NCI-H187 (cell line): ENCODE measurements at places on chromosomes 11 and 22.

DNA sequence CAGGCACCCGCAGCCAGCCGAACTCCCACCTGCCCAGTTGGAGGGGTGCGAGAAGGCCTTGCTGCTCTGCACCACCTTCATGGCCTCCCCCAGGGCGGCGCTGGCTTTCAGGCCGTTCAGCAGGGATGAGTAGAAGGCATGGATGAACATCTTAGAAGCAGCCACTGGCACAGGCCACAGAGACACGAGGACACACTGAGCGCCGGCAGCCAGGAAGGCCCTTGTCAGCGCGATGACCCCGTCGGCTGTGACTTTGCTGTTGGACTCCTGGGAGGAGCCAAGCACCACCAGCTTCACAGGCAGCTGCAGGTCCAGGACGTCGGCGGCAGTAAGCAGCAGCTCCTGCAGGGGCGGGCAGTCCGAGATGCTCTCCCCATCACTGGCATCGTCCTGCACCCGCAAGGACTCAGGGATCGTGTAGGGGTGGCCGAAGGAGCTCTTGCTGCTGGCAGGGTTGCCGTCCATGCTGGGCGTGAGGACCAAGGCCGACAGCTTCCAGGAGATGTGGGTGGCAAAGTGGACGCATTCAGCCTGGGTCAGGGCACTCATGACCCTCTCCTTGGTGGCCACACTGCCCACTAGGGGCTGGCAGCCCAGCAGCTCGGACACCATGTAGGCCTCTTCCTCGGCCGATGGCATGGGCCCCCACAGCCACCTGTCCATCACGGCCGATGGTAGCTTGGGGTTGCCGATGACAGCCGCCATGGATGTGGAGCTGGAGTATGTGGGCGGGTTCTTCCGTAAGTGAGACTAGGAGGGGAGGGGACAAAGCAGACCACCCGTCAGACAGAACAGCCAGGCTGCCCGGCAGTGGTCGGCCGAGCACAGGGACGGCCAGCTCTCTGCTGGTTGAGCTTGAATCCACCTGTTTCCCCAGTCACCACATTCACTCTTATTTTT is 79.7 kb upstream of the PITPNB start:
- DNase-seq = no peak

GRCh38 chr11:72693271-72693968 is 19.2 kb upstream of the PDE2A start:
- DNase-seq = no peak

DNA sequence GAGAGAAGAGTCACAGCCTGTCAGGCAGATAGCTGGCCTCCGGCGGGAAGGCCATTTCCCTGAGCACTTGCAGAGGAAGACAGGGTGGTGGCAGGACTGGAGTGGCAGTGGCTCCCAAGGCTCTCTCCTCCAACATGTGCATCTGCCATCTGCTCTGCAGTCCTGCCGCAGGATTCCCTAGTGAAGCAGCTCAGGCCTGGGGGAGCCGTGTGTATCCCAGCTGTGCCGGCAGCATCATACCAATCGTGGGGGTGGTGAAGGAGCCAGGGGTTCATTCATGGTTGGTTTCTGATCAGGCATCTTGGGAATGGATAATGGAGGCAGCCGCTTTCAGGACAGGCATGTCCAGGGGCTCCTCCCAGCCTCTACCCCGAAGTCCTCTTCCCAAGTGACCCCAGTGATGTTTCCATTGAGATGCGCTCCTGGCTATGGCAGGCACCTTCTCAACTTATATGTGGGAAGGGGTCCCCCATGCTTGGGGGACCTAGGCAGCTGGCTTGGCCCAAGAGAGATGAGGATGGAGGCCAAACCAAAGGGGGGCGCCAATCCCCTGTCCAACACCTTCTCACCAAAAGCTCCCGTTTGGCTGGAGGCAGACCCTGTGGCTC is 6.1 kb downstream of the TAGLN start:
- DNase-seq = no peak

- DNase-seq = no peak
These were observed 56.3 kb downstream of the KREMEN1 start for GRCh38 chr22:29128891-29129807.

DNA sequence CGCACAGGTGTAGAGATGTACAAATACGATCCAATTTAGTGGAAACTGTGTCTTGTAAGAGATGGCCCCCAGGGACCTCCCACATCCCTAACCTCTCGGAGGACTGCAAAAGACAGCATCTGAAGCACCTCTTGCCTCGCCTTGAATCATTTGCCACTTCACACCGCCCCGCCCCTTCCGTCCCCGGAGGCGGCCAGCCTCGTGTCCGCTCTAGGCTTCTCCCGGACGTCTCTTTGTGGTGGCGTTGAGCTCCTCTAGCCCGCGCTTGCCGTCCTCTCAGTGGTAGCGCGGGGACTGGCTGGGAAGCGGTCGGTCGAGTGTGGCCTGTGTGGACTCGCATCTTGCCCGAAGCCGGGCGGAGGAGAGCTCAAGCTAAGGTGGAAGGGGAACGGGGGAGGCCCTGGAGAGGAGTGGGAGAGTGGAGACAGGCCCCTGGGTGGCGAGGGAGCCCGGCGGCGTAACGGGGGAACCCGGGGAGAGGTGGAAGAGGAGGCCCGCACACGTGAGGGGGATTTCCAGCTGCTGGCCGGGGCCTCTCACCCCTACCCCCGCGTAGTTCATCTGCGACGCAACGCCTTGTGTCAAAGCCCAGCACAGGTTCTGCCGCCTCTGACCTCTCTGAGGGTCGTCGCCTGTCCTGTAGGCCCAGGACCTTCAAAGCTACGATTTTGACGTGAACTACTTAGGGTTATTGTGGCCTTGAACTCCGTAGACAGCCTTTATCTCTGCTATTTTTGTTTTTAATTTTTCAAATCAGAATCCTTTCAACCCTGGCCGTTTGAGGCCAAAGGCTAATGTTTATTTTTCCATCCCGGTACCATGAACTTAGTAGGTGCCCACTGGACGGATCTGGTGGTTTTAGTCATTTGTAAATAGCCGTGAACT is at the start of gene ARL14EP:
Gene ARL14EP, plus strand, starts transcription at position 279 of the 885 bp plus-strand sequence. CDS start 7,845 bp downstream, outside the sequence.
- DNase-seq = peak; percentile 94

DNA sequence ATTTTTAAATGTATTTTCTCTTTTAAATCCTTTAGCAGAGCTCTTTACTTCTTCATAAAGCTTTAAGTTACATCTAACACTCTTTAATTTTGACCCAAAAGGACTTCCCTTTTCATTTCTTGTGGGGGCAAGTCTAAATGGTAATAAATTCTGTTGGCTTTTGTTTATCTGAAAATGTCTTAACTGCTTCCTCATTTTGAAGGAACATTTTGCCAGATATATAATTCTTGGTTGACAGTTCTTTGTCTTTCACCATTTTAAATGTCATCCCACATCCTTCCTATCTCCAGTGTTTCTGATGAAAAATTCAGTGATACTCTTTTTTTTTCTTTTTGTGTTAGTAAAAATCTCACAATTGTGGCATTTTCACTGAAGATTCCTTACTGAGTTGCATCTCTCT is 44.7 kb upstream of the ZBTB44 start:
- no peak for DNase-seq

- DNase-seq = no peak
These were observed 10.5 kb downstream of the ROBO4 start for GRCh38 chr11:124886978-124887666.

DNA sequence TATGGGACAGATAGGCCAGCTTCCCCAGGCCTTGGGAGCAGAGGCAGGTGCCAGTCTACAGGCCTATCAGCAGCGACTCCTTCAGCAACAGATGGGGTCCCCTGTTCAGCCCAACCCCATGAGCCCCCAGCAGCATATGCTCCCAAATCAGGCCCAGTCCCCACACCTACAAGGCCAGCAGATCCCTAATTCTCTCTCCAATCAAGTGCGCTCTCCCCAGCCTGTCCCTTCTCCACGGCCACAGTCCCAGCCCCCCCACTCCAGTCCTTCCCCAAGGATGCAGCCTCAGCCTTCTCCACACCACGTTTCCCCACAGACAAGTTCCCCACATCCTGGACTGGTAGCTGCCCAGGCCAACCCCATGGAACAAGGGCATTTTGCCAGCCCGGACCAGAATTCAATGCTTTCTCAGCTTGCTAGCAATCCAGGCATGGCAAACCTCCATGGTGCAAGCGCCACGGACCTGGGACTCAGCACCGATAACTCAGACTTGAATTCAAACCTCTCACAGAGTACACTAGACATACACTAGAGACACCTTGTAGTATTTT is 26.6 kb upstream of the L3MBTL2 start:
- no peak for DNase-seq

GRCh38 chr22:26953012-26953883 is 295.9 kb downstream of the MIAT start:
- no peak for DNase-seq

GRCh38 chr11:9509041-9509440 is 48.2 kb downstream of the ZNF143 start:
- DNase-seq = no peak

DNA sequence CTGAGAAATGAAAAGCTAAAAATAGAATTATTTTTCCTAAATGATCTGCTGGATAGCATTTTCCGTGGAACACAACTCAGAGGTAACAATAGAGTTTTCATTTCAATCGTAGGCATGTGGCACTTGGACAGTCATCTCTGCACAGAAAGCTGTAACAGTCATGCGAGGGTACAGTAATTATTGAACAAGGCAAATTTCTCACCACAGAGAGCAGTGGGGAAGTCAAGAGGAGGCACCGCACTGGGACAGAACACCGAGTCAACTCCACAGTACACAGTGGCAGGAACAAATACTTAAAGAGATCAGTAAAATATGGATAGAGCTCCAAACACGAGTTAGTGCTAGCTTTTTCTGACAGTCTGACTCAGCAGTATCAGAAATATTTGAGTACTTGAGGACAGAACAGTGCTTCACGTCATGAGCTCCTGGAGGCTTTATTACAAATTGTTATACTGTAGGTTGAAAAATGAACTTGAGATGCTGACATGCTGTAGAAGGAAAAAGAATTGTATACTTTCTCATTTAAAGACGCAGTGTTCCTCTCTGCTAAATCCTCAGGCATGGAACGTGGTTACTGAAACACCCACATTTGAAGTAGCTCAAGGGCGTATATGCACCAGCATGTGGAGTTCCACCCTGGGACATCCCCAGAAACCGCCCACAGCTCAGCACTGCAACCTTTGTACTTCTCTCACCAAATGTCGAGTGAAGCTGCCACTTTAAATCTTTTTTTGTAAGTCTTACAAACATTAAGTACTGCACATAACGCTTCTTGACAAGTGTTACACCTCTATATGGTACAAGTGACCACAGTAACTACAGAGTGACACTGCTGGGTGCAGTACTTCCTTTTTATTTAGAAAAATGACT is 27.4 kb upstream of the YPEL1 start:
- no peak for DNase-seq

- DNase-seq = no peak
These were observed 75.1 kb downstream of the RAB38 start for GRCh38 chr11:88100151-88100550.

GRCh38 chr22:34198976-34199375 is 278.7 kb upstream of the LARGE1 start:
- DNase-seq = no peak
